CD4-positive, alpha-beta T cell treated with Interleukin-15 for 1 hour (primary cell): ENCODE measurements at places on chromosomes 12 and 14.

DNA sequence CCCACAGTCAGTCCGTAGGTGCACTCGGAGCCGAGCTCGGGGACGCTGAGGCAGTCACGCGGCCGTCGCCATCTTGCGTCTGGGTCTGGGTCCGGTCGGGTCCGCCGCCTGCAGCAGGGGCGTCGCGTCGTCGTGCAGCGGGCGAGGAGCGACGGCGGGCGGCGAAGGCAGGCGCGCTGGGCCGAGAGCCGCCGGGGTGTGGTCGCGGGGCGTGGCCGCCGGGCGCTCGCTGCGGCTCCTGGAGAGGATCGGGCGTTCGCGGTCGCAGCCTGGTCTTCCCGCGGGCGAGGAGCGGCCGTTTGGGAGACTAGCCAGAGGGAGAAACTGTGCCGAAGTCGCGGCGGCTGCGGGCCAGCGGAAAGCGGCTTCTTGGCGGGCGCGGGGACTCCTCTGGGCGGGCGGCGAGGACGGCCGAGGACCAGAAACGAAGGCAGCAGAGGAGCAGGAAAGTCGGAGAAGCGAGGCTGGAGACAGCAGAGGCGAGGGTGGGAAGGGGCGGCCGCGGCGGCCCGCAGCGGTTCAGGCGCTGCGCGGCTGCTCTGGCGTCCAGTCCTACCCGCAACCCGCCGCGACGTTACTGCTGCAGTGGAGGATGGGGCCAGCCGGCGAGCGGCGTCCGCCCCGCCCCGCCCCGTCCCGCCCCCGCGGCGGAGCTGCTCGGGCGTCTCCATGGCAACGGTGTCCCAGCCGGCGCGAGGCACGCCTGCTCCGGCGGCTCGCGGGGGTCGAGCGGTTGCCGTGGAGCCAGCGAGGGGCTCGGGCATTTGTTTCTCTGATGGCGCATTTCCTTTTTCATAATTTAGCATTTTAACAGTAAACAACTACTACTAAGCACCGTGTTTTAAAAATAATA lies at the start of gene PNMA1:
TSS of gene PNMA1 (minus strand) at position 582 of the 853 bp plus-strand sequence. CDS start 745 bp downstream, outside the sequence.
- peak; percentile 88 for DNase-seq

DNA sequence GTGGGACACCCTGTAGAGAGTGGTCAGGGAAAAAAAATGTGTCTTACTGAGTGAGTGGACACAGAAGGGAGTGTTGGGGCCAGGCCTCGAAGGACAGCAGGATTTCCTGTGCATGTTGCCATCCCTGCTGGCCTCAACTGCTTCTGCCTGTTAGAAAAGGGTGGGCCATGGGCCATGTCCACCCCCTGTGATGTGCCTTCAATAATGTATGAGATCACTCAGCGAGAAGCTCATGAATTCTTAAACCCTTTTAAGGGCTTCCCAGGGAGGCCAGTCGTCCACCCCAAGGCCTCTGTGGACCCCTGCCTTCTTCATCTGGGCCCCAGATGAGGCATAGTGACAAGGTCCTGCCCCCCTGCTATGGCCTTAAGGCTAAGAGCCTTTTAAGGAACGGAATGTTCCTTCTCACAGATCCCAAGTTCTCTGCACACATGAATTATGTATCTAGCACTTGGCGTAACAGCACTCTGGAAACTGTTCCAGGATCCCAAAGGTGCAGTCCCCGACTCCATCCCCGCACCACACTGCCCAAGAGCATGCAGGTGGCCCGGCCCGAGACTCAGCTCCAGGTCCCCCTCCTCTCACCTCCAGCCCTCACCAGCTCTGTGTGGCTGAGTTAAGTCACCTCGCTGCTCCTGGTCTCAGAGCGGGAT lies 8.9 kb upstream of the C14orf132 start:
- no peak for DNase-seq

DNA sequence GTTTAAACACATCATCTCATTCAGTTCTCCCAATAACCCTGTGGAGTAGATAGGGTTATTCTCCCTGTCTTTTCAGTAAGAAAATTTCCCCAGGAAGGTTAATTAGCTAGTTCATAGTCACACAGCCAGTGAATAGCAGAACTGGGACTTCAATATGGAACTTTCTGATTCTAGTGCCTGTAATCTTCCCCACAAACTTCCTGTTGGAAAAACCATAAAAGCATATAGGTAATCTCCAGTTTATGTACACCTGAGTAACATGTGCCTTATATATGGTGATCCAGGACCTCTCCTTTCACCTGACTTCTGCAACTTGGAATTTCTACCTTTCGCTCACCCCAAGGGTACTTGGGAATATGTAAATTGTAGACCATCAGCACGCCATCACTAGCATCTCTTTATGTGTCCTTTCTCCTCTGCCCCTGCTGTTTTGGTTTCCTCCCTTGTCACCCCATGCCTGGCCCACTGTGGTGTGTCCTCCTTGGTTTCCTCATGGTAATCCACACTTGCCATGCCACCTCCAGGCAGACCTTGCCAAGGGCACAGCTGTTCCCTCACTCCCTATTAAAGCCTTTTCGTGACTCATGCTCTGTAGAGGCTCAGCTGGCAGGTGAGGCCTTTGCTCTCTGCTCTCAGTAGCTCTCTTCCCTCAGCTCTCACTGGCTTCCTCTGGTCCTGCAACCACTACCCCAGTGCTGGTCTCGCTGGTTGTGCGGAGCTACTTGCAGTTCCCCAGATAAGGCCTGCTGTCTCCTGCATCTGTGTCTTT lies 16.7 kb downstream of the TBC1D30 start:
- no peak for DNase-seq

DNA sequence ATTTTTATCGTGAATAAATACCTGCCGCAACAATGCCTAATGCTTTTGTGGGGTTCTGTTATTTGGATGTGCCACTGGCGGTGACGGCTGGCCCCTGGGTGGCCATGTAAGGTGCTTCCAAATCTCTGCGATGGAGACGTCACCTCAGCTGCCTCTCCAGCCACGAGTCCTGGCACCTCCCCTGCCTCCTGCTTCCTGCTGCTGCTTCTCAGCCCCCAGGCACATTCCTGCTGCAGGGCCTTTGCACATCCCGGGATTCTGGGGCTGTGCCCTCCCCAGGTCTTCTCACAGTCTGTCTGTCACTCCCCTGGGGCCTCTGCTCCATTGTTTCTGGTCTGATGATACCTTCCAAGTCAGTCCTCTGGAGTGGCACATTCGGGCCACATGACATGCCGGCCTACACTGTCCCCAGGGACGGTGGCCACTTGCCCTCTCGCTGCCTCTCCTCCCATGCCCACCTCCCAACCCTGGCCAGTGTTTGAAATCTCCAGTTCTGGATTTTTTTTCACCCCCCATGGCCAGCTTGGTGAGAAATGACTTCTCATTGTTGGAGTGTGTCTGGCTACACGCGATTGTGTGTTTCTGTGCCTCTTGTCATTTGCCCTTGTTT lies 151.8 kb downstream of the KIF26A start:
- no peak for DNase-seq
